ENCODE measurements at places on chromosomes 1 and 21. TPM values are rescaled to one million over a fixed set of nuclear protein-coding genes. Genes with fewer than 3 reads are reported as not detected.
A peak's percentile ranks its signal among the peaks of the same experiment; 100 is the strongest.

DNA sequence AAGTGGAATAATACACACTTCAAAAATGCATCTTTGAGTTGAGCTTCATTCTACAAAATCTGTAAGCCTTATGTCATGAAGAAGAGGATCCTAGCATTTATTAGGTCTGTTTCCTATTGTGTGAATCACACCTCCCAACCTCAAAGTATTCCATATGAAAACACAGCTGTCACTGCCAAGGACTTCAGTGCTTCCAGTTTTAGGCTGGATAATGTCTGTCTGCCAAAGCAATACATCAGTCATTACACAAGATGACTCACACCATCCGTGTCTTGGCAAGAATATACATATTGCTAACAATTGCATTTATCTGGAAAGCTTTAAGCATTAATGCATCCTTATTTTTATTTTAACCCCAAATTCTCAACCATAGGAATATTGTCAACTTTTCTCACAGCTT is 125.7 kb upstream of the TMPRSS15 start:
- no peak for DNase-seq

DNA sequence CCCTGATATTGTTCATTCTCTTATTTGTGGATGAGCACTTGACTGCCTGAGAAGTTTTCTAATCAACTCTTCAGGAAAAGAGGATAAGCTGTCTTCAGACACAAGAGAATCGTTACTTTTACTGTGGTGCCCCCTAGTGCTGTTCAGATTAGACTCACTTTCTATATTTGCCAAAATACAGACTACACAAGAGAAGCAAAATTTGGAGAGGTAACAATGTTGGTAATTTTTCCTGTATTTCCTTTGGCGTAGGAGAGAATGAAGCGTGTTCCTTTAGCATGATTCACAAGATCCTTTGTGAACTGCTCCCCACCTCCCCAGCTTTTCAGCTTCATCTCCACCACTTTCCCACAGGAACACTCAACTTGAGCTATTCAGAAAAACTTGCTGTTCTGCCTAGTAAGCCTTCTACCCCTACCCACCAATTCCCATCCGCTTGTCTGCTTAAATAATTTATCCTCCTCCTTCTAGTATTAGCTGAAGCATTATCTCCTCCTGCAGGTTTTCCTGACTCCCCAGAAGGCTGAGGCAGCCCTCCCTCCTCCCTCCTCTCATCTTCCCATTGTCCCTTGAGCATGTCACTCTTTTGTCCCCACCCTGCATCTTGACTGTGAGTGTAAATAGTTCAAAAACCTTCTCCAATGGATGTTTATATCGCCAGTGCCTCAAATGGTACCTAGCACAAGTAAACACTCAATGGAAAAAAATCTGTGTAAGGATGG is 4.5 kb downstream of the TNFSF4 start:
- peak; percentile 34 for DNase-seq

Gene MMP23B
- 9.9 TPM for total RNA-seq

DNA sequence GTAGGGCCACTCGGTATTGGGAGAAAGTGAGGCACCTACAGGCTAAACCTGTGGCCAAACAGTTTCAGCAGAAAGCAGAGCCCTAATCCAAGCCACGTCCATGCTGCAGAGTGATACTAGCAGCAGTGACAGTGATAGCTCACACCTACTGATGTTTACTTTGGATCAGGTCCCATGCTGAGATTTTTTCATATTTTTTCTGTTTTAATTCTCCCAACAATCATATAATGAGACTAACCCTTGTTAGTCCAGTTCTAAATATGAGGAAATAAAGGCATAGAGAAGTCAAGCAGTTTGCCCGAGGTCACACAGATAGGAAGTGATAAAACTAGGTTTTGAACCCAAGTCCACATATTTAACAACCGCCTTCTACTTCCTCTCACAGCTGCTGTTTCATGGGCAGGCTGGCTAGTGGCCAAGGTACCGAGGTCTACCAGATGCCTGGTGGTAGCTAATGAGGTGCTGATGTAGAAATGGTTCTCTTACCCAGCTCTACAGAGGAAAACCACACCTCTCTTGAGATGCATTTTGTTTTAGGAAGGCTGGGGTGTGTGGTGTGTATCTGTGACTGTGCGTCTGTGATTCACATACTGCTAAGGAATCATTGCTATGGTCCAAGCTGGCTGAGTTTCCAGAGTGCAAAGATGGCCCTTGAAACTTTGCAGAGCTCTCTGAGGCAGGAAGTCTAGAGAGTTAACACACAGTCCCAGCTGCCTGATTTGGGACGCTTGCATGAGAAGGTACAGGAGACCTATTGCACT is 80.3 kb upstream of the ARTN start:
- DNase-seq = peak; percentile 48

Gene S100A14
- not detected for total RNA-seq
